A549 (cell line): ENCODE measurements at places on chromosomes 1 and 21.

DNA sequence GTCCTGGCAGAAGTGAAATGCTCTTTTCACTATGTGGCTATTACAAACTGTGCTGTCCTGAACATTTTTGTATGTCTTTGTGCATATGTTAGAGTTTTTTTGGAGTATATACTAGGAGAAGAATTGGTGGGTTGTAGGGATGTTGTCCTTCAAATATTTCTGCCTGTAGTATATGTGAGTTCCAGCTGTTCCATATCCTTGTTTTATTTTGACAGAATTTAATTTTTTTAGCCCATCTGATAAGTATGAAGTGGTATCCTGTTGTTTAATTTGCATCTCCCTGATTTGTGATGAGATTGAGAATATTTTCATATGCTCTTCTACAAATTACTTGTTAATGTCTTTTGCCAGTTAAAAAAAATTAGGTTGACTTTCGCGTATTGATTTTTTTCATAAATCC is 34.3 kb downstream of the NEK7 start:
- DNase-seq = no peak

GRCh38 chr1:183291216-183291762 is 105.2 kb downstream of the LAMC2 start:
- no peak for DNase-seq

DNA sequence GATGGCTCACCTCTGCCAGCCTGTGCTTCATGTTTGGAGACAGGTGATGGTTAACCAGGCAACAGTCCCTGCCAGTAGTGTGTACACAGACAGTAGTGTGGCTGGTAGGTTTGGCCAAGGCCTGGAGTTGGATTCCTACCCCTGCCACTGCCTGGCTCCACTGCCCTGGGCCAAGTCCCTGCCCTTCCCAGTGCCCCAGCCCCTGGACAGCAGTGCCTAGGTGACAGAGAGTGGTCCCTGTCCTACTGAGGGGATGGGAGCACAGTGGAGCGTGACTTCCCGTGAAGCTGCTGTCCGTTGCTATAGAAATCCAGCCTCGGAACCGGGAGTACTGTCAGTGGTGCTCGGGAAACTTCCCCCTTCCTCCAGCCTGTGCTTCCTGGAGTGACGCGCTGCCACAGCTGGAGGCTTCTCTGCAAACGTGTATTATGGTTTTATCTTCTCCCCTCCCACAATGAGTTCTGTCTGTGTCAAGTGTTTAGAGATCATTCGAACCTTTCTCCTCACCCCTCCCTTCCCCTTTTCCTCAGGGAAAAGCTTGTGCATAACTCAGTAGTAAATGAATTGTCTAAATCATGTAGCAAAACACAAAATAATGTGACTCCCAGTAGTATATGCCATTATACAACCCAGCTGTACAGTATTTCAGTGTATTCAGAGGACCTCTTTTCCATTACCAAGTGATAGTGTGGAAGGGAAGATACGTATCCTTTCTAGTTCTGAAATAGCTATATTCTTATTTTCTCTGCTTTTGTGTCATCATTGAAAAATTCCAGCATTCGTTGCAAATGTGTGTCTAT is 73.4 kb downstream of the GALNT2 start:
- no peak for DNase-seq

GRCh38 chr1:11334261-11334804 is 61.3 kb downstream of the UBIAD1 start:
- no peak for DNase-seq

- DNase-seq = no peak
Measured at GRCh38 chr1:225428881-225429455, 1.1 kb upstream of the LBR start.

DNA sequence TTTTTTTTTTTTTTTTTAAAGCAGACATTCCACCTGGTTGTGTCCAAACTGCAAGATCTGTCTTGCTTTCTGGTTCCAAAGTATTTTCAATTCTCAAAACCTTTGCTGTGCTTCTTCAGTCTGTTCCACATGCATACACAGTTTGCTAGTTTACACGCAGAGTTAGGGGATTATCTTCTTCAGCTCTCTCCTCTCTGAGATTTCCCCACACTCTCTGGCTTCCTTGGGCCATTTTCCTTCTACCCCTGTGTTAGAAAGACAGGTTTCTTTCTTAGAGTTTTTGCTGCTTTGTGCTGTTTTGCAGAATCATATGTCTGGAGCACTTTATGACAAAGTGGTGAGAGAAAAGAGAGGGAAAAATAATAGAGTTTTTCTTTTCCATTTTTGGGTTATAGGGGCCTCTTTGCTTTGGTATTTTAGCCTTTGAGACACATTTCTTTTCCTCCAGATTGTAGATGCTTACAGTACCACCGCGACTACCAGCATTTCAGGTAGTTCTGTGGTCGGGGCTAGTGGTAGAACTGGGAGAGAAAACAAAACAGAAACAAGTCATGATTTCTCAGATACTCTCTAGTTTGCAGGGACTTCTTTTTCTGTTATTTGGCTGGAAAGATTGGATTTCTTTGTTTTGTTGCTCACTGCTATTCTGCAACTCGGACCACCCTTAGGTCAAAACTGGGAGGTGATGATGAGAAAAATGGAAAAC is 66.3 kb downstream of the RABGAP1L start:
- no peak for DNase-seq

DNA sequence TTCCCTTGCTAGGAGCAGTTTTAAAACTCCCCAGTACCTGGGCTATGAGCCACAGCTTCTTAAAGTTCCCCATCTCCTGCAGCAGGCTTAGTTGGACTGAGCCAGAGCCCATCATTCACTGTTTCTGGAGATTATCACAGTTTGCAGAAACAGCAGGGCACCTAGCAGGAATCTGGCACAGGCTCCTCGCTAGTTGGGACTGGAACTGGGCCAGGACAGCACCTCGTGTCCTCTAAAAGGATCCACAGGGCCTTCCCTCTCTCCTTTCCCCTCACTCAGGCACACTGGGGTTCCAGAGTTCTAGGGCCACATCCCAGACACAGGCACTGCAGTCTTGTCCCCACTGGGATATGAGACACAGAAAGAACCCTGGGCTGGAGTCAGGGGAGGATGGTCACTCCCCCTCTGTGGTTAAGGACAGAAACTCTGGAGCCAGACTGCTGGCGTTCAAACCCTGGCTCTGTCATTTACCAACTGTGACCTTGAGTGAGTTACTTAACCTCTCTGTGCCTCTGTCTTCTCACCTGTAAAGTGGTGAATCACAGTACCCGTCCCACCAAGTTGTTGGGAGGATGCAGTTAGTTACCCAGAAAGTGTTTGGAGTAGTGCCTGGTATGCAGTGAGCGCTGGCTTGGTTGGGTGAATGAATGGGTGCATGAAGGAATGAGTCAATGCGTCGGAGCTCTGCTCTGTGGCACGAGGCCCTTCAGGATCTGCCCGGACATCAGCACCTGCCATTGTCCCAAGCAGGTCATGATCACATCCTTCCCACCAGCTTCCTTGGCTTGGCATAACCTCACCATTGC is 18.8 kb upstream of the ECE1 start:
- DNase-seq = no peak

DNA sequence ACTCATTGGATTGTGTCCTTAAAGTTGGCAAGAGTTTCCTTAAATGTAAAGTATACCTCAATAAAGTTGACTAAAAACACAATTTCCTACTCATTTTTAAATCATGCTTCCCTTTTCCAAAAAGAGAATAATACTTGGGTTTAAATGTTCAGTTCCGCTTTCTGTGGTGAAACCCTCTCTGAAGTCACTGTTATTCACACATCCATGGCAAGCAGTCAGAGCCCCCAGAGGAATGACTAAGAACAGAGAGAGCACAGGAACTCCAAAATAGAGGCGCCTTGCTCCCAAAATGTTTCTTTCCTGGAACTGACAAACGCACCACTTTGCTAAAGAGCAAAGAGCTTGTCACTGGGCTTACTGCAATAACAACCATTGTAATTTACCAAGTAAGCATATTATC is 142.5 kb downstream of the TIAM1 start:
- no peak for DNase-seq

DNA sequence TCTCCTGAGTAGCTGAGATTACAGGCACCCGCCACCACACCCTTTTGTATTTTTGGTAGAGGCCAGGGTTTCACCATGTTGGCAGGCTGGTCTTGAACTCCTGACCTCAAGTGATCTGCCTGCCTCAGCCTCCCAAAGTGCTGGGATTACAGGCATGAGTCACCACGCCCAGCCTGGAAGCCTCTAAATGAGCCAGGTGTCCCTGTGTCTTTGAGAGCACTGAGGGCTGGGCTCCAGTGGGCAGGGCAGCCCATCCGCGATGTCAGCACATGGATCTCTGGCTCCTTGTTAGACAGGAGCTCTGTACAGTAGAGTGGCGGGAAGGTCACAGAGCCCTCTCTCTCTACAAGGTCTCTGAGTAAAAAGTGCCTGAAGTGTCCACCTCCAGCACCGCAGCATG is 124.3 kb downstream of the PGBD5 start:
- no peak for DNase-seq

GRCh38 chr1:184708084-184708676 is 46.5 kb downstream of the EDEM3 start:
- no peak for DNase-seq

DNA sequence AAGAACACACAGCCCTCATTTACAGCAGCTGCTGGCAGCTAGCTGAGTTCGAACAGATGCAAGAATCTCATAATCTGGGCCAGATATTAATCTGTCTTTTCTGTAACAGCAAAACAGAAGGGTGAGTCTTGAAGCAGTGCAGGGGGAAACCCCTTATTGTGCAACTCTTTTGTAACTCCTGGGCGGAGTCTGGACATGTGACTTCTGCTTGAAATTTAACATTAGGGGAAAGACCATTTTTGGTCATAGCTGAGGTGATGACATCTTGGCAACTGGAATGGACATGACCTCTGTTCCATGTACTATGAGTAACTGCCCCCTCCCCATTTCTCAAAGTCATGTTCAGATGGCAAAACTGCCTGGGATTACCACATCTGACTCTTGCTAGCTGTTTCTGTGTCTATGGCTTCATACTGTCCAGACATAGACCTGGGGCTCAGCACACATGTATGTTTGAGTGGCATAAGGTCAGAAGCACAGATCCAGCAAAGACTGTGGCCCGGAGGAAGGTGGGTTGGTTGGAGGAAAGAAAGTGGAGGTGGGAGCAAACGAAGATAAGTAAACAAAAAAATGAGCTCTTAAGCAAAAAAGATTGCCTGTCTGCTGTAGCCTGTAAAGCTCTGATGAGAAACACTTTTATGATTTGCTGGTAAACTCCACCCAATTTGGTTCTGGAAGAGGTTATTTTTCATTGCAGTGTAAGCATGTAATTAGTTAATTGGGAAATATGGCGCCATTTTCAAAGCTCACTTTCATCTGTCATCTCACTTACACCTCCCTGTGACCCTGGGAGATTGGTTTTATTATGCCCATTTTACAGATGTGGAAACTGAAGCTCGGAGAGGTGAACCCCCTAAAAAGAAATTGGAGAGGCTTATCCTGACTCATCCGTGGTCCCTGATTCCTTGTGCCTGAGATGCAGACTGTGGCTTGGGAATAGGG is 26.1 kb downstream of the ETS2 start:
- no peak for DNase-seq

GRCh38 chr1:55061000-55061705 is 21.8 kb downstream of the PCSK9 start:
- DNase-seq = no peak

GRCh38 chr1:192906334-192906733 is 97.5 kb downstream of the RGS2 start:
- no peak for DNase-seq

DNA sequence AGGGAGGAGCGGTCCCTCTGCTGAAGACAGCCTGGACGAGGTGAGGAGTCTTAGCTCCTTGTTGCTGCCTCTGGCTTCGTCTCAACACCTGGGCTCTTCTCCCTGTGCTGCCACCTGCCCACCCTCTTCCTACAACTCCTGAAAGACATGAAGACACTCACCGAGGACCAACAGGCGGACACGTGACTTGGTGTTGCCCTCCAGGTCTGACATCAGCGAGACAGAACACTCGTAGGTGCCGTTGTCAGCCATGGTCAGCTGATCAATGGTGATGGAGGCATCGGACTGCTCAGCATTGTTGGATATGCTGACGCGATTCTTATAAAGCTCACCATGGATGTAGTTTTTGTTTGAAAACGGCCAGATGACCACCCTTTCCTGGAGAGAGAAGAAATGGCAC is 21.4 kb downstream of the GPA33 start:
- no peak for DNase-seq

DNA sequence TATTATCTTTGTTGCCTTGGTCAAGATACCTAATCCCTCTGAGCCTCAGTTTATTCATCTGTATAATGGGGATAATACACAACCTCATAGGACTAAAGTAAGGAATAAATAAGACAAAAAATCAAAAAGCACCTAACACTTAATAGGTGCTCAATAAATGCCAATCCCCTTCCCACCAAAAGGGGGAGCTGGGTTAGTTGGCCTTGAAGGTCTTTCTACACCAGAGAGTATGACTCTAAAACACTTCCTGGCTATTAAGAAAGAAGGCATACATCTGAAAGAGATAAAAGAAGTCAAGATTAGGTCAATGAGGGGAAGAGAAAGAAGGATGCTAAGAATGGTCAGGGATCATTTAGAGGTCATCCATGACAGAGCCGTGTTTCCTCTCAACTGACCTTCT is 11.1 kb downstream of the VSIG8 start:
- no peak for DNase-seq

- DNase-seq = no peak
Measured at GRCh38 chr1:174818014-174818616, 181.6 kb upstream of the CACYBP start.

DNA sequence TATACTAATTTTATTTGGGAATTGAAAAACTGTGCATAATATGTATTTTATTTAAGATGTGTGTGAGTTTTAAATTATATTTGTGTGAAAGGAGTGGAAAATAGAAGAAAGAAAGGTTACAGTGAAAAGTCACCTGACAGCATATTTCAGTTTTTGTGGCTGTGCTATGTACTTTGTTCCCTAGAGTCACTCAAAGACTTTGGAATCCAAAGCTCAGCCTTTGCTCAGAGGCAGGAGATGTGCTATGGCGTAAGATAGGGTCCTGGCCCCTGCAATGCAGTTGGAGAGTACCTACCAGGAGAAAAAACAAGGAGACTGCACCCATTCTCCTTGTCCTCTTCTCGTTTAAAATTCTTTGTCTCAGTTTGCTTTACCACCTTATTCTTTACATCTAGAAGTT is 2.9 kb downstream of the CCDC30 start:
- no peak for DNase-seq

GRCh38 chr1:107545056-107545577 is 404.3 kb downstream of the NTNG1 start:
- no peak for DNase-seq

- DNase-seq = no peak
Measured at GRCh38 chr1:23759277-23759676, 16.0 kb downstream of the ELOA start.

GRCh38 chr1:37549341-37549740 is 4.8 kb downstream of the SNIP1 start:
- no peak for DNase-seq

- no peak for DNase-seq
Measured at GRCh38 chr1:210457568-210457967, 128.9 kb downstream of the HHAT start.

DNA sequence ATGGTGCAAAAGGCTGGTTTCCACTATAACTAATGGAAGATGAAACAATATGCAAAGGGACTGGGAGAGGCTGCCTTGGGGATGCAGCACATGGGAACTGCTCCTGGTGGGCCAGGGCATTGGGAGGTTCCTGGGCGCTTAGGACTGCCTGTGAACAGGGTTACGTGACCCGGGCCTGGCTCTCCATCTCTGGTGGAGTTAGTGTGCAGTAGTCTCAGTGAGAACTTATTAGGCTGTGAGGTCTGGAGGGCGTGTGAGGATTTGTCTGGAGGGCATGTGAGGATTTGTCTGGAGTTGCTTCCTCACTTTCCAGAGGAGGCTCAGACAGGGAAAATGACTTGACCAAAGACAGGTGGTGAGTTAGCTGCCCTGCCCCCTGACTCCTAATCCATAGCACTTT is 1.5 kb upstream of the ETV3L start:
- no peak for DNase-seq

- DNase-seq = peak; percentile 4
Measured at GRCh38 chr1:88731475-88732269, 47.6 kb downstream of the PKN2 start.
